ENCODE measurements at places on chromosomes 5 and 9.
A peak's percentile ranks its signal among the peaks of the same experiment; 100 is the strongest.

GRCh38 chr9:125387861-125388524 is 126.4 kb downstream of the GAPVD1 start:
- DNase-seq, result no peak

DNA sequence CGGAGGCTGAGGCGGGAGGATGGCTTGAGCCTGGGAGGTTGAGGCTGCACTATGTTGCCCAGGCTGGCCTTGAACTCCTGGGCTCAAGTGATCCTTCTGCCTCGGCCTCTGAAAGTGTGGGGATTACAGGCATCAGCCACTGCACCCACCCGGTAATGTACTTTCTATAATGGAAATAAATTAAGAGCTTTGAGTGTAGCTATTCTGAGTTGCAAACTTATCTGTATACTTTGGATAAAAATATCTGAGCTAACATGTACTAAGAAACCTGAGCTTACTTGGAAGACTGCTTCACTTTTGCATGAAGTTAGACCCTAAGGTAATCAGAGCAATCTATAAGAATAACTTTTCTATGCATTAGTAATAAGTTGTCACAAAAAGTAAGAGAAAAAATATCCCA is 50.0 kb downstream of the UNC13B start:
- no peak for DNase-seq

GRCh38 chr5:42514754-42515153 is 91.5 kb downstream of the GHR start:
- DNase-seq, result no peak

DNA sequence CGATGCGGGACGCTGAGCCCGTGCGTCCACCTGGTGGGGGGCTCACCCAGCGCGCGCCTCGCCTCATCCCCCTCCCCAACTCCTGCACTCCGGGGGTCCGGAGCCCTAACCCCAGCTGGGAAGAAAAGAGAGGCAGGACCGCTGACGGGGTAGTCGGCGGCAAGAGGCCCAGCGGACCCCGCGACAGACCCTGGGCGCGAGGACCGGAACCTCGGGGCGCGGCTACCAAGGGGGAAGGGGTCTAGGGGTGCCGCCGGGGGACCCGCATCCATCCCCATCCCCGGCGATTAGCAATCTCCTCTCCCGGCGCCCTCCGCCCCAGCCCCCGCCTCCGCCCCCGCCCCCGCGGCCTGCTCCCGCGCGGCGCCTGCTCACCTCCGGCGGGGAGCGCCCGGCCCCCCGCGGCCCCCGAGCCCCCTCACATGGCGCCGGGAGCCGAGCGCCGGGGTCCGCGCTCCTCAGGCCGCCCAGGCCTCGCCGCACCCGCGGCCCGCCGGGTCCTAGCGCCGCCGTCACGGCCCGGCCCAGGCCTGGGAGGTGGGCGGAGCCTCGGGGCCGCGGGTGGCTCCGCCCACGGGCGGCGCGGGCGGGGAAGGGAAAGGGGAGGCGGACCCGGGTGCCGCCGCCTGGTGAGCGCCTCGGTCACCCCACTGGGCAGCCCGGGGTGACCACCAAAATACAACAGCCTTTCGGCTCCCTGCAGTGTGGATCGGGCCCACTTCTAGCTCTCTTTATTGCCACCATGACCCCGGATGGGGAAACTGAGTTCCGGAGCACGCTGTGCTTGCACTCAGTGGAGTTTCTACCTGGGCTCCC is at the start of gene ST6GALNAC6:
Gene ST6GALNAC6, minus strand, starts transcription at position 476 of the 816 bp plus-strand sequence. CDS start 1,622 bp downstream, outside the sequence.
- peak; percentile 82 for DNase-seq

GRCh38 chr9:128716581-128717254 is 7.2 kb downstream of the ZDHHC12 start:
- DNase-seq, result no peak

DNA sequence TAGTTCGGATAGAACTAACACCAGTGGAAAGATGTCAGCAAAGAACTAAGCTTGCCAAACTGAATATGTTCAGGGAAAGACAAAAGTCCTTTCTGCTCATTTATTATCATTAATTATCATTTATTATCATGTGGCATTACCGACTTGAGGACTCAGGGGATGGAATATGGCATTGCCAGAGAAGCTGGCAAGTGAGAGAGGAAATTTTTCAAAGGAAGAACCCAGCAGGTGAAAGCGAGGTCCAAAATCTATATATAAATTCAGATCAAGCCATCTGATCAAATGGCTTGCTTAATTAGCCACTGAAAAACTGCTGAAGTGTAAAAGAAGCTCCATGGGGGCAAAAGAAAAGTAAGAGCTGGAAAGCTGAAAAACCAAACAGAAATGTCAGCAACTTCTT is 1049.6 kb upstream of the SEMA6A start:
- no peak for DNase-seq

GRCh38 chr5:95647886-95648860 is 1.6 kb downstream of the RFESD start:
- DNase-seq, result peak; percentile 70

DNA sequence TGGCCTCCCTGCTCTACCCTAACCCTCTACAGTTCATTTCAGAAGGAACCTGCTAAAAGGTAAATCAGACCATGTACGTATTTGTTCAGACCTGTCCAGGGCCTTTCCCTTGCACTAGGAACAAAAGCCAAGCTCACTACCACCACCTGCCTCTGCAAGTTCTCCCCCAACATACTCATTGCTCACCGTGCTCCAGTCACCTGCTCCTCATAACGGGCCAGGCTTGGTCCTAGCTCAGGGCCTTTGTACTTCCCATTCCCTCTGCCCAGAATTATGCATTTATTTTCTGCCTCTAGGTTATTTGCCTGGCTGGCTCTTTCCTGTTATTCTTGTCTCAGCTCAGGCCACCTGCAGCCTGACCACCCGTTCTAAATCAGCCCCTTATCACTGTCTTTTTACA is 4.8 kb upstream of the FGF1 start:
- DNase-seq, result no peak

DNA sequence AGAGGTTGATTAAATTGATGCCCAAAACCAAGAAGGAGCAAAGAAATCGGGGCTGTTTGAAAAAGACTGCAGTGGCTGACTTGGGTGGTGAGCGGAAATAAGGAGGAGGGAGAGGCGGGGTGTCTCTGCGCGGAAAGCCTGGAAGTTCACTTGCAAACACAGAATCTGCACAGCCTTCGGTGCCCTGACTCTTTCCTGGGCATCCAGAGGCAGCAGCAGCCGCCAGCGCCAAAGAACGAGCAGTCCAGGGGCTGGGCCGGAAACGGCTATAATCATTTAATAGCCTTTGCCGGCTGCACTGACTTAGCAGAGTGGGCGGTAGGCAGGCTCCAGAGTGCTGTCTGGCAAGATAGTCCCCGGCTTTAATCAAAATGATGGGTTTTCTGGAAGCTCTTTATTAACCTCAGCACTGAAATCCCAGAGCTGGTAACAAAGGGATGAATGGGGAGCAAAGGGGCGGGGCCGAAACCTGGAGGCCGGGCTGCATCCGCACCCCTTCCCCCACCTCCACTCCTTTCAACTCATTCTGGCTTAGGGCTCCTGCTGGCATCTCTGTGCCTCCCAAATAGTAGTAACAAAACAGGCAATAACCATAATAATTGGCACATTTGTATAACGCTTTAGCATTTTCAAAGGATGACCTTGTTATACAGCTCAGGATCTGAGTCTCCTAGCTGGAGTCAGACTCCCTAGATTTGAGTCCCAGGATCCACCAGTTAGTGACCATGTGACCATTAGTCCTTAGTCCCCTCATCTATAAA is 35.7 kb downstream of the PCDHAC2 start:
- DNase-seq, result no peak

DNA sequence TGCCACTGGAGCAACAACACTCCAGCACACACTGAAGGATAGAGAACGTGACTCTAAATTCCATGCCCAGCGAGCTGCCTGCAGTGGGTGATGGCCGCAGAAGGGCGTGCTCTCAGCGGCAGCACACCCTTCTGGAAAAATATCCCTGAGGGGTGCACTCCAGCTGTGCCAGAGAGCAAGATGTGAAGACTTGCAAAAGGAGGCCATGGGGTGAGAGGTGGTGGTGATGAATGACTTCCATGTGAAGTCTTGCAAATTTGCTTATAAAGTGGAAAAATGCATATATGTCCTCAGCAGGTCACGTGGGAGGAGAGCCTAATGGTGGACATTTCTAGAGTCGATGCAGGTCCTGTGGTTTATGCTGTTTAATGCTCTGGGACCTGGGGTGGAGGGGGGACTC is 39.8 kb upstream of the COL5A1 start:
- no peak for DNase-seq

GRCh38 chr5:137706841-137707240 is 29.0 kb downstream of the KLHL3 start:
- no peak for DNase-seq

DNA sequence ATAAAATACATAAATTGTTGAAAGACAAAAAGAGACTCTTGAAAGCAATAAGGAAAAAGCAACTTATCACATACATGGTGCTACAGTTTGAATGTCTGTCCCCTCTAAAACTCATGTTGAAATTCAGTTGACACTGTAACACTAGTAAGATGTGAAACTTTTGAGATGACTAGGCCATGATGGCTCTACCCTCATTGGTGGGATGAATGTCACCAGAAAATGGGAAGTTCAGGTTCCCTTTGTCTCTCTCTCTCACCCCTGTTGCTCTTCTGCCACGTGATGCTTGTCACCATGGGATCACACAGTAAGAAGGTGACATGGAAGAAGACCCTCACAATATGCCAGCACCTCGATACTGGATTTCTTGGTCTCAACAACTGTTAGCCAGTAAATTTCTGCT is 50.3 kb upstream of the SPTLC1 start:
- peak; percentile 90 for DNase-seq

DNA sequence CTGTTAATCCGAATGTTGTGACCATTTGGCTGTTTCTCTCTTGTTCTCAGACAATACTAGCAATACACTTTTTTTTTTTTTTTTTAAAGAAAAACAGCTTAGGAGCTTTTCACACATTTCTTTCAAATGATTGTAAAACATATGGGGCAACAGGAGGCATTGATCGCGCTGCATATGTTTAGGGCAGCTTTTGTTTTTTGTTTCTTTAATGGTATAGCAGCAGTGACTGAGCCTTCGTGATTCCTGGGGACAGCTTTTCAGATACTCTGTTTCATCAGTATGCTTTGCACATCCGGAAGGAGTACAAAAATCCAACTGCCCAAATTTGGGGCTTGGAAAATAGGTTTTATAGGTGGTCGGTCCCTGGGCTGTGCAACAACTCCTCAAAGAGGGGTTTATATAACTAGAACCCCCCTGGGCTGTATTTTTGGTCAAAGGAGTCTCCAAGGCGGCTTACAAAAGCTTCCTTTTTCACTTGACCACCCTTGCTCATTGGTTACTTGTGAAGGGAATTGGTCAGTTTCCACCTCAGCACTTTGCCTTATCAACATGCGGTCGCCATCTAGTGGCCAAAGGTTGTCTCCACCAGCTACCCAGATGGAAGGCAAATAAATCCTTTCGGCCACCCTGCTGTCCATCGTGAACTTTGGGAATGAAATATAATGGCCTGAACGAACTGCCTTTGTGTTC is 91.8 kb downstream of the PDE6A start:
- DNase-seq, result peak; percentile 62

DNA sequence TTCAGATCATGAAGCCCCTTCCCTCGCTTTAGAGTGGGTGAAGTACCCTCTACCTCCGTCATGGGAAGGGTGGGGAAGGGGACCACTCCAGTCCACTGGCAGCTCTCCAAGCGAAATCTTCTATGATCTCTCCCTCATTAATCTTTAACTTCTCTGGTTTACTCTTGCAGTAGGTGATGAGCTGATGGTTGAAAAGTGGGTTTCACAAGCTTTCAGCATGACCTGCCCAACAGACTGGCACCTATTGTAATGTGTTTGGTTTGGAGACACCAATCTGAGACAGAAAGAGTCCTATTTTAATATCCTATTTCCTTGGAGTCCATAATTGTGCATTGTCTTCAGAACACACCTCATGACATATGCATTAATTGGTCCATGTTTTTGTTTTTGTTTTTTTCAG is 70.8 kb upstream of the TGFBR1 start:
- no peak for DNase-seq

DNA sequence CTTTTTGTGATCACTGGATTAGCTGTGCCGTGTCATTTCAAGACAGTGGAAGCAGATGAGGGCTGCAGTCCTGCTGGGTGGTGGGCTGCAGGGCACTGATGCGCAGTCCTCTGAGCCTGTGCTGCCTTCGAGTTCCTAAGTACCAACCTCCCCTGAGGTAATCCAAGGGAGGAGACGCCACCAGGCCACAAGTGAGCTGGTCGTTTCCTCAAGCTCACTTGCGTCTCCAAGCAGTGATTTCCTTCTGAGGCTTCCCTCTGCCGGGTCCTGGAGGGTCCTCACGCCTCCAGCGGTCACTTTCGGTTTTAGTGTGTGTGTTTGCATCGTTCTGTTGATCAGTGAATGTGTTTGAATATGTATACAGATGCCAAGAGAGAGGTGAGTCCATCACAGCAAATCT is 115.7 kb downstream of the TRIO start:
- no peak for DNase-seq

- no peak for DNase-seq
Observed at GRCh38 chr5:9421884-9422283, 124.0 kb downstream of the SEMA5A start.

DNA sequence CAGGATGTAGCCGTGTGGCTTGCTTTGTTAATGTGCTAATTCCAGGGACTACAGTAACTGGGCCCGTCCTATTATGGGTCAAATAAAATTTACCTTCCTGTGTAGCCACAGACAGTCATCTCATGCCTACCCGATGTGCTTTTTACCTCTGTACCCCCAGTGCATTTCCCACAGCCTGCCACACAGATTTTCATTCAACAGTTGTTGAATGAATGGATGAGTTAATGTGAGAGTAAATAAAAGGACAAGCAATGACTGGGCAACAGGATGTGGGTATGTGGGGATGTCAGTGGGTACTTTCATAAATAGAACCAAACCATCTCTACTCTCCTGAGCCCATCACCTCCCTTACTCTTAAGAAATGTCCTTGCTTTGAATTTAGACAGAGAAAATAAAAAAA is 441.2 kb upstream of the ZNF462 start:
- no peak for DNase-seq

DNA sequence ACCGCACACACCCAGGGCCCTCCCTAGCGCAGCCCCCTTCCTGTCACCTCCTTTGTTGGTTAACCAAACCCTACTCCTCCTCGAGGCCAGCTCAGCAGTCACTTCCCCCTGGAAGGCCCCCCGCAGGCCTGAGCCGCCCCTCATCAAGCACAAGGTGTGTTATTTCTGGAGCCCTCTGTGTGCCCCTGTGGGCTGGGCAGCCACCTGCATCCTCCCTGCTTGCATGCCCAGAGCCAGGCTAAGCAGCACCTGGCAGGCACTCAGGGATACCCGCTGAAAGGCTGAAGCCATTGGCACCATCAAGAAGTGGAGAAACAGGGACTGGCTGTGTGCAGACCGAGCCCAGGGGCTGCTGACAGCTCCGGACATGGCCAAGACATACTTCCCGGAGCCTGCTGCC is 121.8 kb downstream of the ZNF354C start:
- DNase-seq, result no peak

DNA sequence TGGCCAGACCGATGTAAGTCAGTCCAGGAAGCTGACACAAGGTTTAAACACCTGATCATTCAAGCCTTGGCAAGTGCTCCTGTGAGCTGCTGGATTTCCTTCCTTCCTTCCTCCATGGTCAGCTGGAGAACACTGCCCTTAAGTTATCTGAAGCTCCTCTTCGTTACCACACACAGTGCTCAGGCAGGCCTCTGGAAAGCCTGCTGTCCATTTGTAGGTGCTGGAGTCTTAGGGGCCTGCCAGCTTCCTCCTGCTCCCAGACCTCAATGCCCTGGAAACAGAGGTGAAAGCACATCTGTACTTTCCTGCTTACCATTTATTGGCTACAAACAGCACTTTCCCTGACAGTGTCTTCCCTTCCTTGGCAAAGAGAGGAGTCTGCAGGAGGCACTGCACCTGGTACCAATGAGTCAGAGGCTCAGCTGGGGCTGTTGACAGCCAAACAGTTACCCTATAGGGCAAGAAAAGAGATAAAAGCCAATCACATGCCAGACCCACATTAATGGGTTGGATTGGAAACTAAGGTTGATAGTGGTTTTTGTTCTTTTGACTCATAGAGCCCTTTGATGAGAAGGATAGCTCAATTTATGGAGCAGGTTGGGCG is 72.6 kb upstream of the PUM3 start:
- no peak for DNase-seq
